ENCODE measurements at places on chromosomes 2 and 18. TPM values are rescaled to one million over a fixed set of nuclear protein-coding genes. Genes with fewer than 3 reads are reported as not detected.

The UGT1A8 gene
- not detected for total RNA-seq

The CFLAR gene
- total RNA-seq = 193 TPM

The EGR4 gene
- not detected for total RNA-seq

The VIT gene
- 2.6 TPM for total RNA-seq

The TYMS gene
- total RNA-seq = 1.9 TPM

The FKBP7 gene
- 6.5 TPM for total RNA-seq

The ZC3H15 gene
- total RNA-seq = 36.8 TPM

The MROH2A gene
- not detected for total RNA-seq

The CFAP221 gene
- 1.2 TPM for total RNA-seq

The ANO7 gene
- total RNA-seq = 3.4 TPM

The ABCB11 gene
- total RNA-seq = 0.03 TPM

The SIX2 gene
- total RNA-seq = 0.89 TPM

The CDH7 gene
- total RNA-seq = 0.30 TPM

The C2orf80 gene
- not detected for total RNA-seq

The LRRTM4 gene
- total RNA-seq = 1.3 TPM
